ENCODE measurements at places on chromosomes 1 and 21.

GRCh38 chr1:207321790-207322645 is 540 bp downstream of the CD55 start:
- no peak for DNase-seq

DNA sequence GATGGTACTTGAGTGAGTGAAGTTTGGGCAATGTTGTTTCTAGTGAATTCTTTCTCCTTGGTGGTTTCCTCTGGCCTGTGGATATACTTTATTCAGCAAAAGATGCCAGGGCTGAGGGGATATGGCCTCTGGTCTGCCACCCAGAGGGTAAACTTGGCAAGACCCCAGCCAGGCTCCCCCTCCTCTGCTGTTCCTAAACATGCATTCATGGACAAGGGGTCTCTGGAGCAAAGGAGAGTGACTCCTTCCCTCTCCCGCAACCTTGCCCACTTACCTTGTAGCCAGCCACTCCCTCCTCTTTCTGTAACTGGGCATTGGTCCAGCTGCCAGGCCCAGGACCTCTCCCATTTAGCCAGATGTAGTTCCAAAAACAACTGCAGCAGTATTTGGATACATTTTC is 43.8 kb downstream of the RUNX3 start:
- DNase-seq: peak; percentile 13

GRCh38 chr1:36295390-36295789 is 10.8 kb upstream of the SH3D21 start:
- no peak for DNase-seq

- no peak for DNase-seq
Measured at GRCh38 chr1:11985851-11986250, 5.6 kb downstream of the MFN2 start.

DNA sequence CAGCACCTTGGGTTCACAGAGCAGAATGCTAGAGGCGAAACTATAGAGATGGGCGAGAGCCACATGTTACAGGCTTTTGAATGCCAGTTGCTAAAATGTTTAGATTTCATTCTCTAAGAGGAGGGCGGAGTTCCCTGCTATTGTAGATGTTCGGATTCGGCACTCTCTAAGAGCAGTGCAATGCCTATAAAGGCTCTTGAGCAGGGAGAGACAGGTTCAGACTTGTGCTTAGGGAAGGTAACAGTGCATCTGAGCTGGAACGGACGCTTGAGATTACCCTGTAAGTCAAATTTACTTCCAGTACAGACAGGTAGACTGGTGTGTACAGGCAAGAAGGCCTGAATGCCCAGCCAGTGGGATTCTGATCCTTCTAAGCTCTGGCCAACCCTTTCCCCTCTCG is 15.3 kb downstream of the LURAP1 start:
- DNase-seq: peak; percentile 61

GRCh38 chr1:242019018-242019417 is 20.1 kb upstream of the MAP1LC3C start:
- no peak for DNase-seq

Measured in tongue (tissue), 3 donors.